Activated naive CD4-positive, alpha-beta T cell treated with anti-CD3 and anti-CD28 coated beads, Interleukin-2, amount 50 U/mL, for 16 hours (primary cell): ENCODE measurements at places on chromosomes 16 and 17.

GRCh38 chr16:76241755-76242154, 35.4 kb upstream of the CNTNAP4 start:
- DNase-seq = no peak

- no peak for DNase-seq
Measured at GRCh38 chr16:26909623-26910022, 157.1 kb upstream of the C16orf82 start.

DNA sequence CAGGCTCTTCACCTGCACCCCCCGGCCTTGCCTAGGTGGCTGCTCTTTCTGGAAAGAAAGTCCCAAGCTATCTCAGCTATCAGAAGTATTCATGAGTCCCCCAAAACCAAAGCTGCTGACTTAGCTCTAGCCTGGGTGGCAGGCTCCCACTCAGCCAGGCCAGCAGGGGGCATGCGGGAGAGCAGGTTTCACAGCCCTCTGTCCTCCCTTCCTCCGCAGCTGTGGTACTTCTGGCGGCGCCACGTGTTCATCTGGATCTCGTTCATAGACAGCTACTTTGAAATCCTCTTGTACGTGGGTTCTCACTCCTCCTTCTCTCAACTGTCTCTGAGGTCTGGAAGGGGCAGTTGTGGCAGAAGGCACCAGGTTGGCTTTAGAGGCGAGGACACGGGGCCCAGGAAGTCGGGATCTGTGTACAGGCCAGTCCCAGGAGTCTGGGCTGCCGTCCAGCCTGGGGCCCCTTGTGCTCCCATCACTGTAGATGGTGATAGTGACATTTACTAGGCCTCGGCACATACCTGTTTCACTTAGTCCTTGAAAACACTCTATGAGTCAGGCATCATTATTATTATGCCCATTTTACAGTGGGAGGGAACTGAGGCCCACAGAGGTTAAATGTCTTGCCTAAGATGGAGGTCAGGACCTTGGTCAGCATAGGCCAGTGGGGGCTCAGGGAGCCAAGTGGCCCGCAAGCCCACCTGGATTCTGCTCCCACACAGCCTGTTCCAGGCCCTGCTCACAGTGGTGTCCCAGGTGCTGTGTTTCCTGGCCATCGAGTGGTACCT, 12.9 kb downstream of the TRPV2 start:
- DNase-seq = peak; percentile 70

GRCh38 chr16:80894091-80894490, 89.7 kb upstream of the CDYL2 start:
- no peak for DNase-seq

- no peak for DNase-seq
Measured at GRCh38 chr17:35046245-35046644, 17.3 kb downstream of the RFFL start.

GRCh38 chr16:89060207-89060794, 33.4 kb upstream of the ACSF3 start:
- DNase-seq = no peak

DNA sequence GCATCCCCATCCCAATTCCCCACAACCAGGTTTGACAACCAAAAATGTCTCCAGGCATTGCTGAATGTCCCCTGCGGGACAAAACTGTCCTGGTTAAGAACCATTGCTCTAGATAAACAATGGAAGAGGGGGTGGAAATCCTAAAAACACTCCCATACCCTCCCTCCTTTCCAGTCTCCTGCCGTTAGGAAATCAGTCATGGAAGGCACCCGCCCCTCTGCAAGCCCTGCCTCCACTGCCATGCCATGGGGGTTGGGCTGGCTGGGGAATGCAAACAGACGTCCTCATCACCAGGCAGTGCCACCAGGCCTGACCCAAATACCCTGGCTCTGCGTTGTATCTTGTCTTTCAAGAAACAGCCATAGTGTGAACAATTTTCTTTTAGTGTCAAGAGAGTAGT, 57.5 kb downstream of the CYTH1 start:
- DNase-seq = no peak

DNA sequence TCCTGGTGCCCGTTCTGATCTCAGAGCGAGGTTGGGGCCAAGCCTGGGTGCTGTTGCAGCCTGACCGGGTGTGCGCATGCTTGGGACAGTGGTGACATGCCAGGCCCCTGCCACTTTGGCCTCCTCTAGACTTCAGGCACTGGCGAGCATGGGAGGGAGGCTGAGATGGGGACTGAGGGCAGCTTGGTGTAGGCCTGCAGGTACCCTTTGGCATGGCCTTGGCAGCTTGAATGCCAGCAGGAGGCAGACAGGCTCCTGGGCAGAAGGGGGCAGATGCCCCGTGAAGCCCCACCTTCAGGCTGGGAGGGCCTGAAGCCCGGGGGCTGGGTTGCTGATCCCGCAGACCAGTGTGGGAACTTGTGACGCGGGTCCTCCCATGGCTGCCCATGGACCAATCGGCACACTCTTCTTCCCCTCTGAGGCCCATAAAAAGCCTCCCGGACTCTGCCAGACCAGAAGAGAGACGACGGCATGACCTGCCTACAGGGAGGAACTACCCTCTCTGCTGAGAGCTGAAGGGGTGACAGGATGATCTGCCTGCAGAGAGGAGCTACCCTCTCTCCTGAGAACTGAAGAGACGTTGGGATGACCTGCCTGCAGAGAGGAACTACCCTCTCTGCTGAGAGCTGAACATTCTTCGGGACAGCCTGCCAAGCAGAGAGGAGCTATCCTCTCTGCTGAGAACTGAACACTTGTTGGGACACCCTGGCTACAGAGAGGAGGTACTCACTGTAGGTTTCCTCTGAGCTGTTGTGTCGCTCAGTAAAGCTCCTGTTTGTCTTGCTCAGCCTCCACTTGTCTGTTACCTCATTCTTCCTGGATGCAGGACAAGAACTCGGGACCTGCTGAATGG, 17.5 kb downstream of the RHOT1 start:
- no peak for DNase-seq

DNA sequence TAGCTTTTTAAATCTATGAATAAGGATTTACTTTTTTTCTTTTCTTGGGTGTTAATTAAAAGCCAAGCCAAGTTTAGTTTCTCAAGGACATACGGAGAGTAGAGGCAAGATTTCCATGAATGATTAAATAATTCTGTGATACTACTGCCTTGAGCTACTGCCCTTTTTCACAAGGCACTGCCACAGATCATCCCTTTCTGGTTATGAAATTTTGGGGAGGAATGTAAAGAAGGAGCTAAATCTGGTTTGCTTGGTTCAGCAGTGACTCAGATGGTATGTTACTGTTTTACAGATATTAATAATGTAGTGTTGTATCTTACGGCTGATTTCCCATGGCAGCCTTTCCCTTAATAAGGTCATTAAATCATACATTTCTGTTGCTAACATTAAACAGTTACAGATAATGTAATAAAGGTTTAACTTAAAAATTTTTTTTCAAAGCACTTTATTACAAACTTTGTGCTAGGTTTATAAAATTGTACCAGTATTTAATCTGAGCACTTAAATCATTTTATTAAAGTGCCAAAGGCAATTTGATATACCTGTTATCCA, 2.6 kb downstream of the WSB1 start:
- no peak for DNase-seq

GRCh38 chr17:38330941-38331411, 12.8 kb downstream of the GPR179 start:
- DNase-seq = no peak
